ENCODE measurements at places on chromosomes 7 and 10. TPM values are rescaled to one million over a fixed set of nuclear protein-coding genes. Genes with fewer than 3 reads are reported as not detected.

EMX2 gene
- 0.09 TPM for total RNA-seq

CRCP gene
- 41.8 TPM for total RNA-seq

GRCh38 chr10:91901784-91902677 lies 7.3 kb downstream of the FGFBP3 start:
- peak overlapping the region; percentile 23 for H3K27ac ChIP-seq
- H3K27me3 ChIP-seq, result no peaks in the 10 kb centered on the region
- peaks cover 5% of the 10 kb centered on the region for H3K4me1 ChIP-seq
- no peaks in the 10 kb centered on the region for H3K36me3 ChIP-seq
- no peak for DNase-seq
- H3K4me3 ChIP-seq, result no peak overlapping the region

MOGAT3 gene
- total RNA-seq, result not detected

DNA sequence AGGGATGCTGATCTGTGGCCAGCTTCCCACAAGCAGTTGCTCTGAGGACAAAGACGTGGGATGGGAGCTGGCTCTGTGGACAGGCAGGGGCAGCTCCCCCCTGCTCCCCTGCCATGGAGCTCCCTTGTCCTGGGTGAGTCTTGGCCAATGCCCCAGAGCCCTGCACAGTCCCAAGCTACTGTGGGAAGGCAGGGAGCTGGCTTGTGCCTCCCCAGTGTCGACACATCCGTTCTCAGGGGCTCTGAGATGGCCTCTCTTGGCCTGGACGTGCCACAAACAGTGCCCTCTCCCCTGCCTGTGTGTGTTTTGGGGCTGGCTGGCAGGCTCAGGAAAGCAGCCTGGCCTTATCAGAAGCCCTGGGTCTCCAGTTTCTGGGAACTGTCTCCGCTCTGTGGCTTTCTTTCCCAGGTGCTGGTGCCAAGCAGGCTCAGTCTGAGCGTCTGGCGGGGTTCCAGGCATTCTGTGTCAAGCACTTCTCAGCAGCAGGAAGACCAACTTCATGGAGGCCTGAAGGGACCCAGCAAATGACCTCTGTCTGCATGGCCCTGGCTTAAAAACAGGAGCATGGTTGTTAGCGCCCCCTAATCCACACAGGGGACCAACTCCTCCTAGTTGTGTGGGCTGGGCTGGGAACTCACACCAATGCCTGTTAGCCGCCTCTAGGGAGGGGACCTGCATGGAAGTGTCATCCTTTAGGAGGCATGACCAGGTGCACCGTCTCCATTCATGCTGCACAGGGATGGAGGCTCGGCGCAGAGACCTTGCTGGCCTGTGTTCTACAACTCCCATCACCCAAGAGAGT lies 375.2 kb downstream of the RPS24 start:
- peak; percentile 89 for DNase-seq
- no peaks in the 10 kb centered on the region for H3K36me3 ChIP-seq
- H3K27ac ChIP-seq, result peak overlapping the region; percentile 62
- no peak overlapping the region for H3K4me3 ChIP-seq
- H3K4me1 ChIP-seq, result peaks cover 28% of the 10 kb centered on the region

GRCh38 chr10:14740684-14741247 lies 33.9 kb downstream of the FAM107B start:
- no peak overlapping the region for H3K27ac ChIP-seq
- no peaks in the 10 kb centered on the region for H3K27me3 ChIP-seq
- DNase-seq, result no peak
- peaks cover 5% of the 10 kb centered on the region for H3K4me1 ChIP-seq
- H3K4me3 ChIP-seq, result no peak overlapping the region

- H3K27ac ChIP-seq, result no peak overlapping the region
- peaks cover 6% of the 10 kb centered on the region for H3K4me1 ChIP-seq
- H3K27me3 ChIP-seq, result no peaks in the 10 kb centered on the region
- no peaks in the 10 kb centered on the region for H3K36me3 ChIP-seq
- DNase-seq, result no peak
- H3K4me3 ChIP-seq, result no peak overlapping the region
Observed at GRCh38 chr7:87473986-87474385, 1.5 kb downstream of the ABCB4 start.

GRCh38 chr7:142496545-142496991 lies 238.7 kb upstream of the PRSS58 start:
- H3K4me3 ChIP-seq, result no peak overlapping the region
- H3K27me3 ChIP-seq, result no peaks in the 10 kb centered on the region
- no peak overlapping the region for H3K27ac ChIP-seq
- no peak for DNase-seq
- no peaks in the 10 kb centered on the region for H3K4me1 ChIP-seq

TMEM236 gene
- total RNA-seq, result 1.4 TPM
